ENCODE measurements at places on chromosomes 4 and X.

DNA sequence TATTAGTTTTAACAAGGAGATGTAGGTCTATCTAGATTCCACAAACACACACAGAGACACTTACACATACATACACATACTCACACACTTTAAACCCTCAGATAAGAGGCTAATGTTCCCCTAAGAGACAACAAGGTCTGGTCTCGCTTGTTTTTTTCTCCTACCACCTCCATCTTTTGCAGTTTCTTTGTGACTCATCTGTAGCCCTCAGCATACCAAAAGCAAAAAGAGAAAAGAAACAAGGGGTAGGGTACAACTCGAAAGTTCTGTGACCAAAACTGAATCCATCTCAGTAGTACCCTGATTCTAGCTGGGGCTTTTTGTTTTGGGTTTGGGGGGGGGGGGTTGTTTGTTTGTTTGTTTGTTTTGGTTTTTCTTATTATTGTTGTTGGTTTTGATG, 12.2 kb upstream of the EXOSC9 start:
- no peak for DNase-seq

- no peak for DNase-seq
These were observed 74.7 kb downstream of the GALNT7 start for GRCh38 chr4:173243321-173243720.

DNA sequence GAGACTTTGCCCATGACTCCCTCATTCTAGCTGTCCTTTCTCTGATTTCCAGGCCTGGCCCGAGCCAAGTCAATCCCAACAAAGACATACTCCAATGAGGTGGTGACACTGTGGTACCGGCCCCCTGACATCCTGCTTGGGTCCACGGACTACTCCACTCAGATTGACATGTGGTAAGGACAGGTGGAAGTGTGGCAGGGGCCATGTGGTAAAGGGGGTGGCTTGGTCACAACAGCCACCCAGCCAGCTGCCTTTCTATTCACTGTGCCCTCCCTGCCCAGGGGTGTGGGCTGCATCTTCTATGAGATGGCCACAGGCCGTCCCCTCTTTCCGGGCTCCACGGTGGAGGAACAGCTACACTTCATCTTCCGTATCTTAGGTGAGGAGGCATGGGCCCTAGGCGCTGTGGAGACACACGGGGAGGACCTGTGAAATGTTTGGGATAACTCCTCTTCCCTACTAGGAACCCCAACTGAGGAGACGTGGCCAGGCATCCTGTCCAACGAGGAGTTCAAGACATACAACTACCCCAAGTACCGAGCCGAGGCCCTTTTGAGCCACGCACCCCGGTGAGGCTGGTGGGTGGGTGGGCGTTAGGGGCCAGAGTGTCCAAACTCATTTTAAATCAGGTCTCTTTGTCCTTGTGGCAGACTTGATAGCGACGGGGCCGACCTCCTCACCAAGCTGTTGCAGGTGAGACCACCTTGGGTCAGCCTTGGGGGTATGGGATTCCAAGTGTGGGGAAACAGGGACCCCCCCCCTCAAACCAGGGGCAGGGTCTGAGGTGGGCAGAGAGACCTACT, 6.1 kb upstream of the USP11 start:
- DNase-seq: no peak

DNA sequence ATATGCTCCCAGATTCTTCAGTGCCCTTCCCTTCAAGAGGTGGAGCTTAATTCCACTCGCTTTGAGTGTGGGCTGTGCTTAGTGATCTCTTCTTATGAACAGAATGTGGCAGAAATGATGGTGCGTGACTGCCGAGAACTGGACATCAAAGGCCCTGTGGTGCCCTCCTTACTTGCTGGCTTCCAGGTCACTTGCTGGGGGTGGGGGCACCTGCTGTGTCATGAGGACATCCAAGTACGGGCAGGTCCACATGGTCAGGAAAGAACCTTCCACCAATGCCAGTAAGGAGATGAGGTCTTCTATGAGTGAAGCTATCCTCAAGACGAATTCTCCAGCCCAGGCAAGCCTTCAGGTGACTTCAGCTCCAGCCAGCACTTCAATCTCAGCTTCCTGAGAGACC, 95.8 kb downstream of the FAM53A start:
- DNase-seq: no peak

GRCh38 chrX:154046940-154047610, 27.4 kb upstream of the IRAK1 start:
- DNase-seq: no peak

DNA sequence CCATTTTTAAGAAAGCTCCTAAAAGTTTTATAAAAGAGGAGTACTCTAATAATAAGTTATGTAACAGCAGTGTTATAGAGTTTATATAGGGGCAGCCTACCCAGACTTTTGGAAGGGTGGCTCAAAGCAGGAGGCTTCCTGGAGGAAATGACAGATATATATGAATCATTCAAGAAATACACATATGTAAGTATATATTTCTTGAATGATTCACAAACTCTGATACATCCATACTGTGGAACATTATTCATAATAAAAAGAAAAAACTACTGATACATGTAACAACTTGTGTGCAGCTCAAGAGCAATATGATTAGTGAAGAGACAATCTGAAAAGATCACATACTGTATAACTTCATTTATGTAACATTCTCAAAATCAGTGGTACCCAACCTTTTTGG, 166.2 kb downstream of the WDFY3 start:
- DNase-seq: no peak

DNA sequence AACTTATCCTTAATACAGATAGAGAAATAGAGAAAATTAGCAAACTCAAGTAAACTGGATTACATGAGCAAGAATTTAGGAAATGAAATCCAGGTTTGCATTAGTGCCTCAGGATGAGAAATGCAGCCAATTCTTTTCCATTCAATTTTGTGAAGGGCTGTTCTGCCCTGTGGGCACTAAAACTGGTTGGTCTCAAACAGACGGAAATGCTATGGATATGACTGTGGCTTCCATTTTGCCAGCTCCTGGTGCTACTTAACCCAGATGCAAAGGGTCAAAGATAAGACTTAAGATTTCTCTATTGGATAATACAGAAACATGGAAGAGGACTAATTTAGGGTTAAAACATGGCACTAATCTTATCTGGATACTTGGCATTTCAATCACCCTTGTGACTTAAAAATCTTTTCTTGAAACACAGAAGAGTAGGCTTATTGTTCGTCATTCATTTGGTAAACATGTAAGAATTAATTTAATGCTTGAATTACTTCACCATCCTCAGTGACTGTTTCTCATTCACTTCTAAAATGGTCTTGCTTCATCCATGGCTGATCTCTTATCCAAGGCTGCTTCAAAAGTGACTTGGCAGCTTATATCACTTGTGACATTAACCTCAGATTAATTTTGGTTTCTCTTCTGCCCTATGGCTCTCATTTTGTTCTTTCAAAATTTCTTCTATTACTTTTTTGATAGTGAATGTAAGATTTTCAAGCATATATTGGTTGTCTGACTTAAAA, 1008.7 kb downstream of the GLUD2 start:
- DNase-seq: no peak
